ENCODE measurements at places on chromosomes 7 and 10.

GRCh38 chr7:128351296-128352152 is 7.8 kb upstream of the RBM28 start:
- DNase-seq = no peak

GRCh38 chr7:37070471-37070870 is 346.2 kb upstream of the AOAH start:
- DNase-seq = no peak

- DNase-seq = no peak
Measured at GRCh38 chr7:18762189-18762588, 266.6 kb downstream of the HDAC9 start.

- no peak for DNase-seq
Measured at GRCh38 chr10:95403700-95404461, 113.1 kb upstream of the PDLIM1 start.

DNA sequence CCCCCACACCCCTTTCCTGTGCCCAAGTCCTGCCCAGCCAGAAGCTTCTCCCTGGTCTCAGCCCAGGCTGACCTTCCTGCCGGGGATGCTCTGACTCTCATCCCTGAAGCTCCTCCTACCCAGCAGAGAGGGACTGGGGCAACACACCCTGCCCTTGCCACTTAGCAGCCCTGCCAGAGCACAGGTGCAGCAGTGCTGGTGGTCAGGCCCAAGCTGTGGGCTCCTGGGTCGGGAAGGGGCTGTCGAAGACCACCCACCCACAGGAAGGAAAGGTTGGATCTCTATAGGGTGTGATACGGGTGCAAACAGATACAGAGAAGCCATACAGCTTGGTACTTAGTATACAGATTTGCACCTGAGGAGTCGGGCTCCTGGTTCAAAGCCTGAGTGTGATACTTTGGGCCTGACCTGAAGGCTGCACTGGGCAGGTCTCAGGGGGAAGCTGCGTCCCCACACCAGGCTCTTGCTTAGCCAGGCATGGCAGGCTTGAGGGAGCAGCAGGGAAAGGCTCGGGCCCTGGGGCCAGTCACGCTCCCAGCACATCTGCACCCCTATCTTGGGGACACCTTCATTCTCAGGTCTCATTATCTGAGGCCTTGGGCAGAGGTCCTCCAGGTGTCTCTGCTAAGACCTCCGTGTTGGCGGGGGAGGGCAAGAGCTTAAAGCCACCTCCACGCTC is 47.3 kb downstream of the TCERG1L start:
- DNase-seq = no peak

DNA sequence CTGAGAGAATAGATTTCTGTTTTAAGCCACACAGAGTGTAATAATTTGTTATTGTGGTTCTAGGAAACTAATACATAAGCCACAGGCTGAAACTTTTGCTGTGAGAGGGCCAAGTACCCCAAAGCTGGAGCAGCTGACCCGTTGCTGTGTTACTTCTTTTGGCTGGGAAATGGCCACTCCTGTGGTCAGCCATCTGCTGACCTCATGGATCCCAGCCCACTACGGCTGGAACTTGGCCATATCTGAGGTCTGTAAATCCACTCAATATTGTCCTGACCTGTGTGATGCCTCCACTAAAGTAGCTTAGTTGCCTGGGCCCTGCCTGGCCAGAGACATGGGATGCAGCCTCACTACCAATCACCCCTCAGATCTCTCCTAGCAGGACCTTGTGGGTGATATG is 17.4 kb upstream of the LOXL4 start:
- no peak for DNase-seq

Data from CD4-positive, alpha-beta T cell treated with Interferon gamma for 1 hour (primary cell).